ENCODE measurements at places on chromosomes 11 and 22.

- DNase-seq, result no peak
Measured at GRCh38 chr11:111836162-111836561, 35.2 kb downstream of the ALG9 start.

DNA sequence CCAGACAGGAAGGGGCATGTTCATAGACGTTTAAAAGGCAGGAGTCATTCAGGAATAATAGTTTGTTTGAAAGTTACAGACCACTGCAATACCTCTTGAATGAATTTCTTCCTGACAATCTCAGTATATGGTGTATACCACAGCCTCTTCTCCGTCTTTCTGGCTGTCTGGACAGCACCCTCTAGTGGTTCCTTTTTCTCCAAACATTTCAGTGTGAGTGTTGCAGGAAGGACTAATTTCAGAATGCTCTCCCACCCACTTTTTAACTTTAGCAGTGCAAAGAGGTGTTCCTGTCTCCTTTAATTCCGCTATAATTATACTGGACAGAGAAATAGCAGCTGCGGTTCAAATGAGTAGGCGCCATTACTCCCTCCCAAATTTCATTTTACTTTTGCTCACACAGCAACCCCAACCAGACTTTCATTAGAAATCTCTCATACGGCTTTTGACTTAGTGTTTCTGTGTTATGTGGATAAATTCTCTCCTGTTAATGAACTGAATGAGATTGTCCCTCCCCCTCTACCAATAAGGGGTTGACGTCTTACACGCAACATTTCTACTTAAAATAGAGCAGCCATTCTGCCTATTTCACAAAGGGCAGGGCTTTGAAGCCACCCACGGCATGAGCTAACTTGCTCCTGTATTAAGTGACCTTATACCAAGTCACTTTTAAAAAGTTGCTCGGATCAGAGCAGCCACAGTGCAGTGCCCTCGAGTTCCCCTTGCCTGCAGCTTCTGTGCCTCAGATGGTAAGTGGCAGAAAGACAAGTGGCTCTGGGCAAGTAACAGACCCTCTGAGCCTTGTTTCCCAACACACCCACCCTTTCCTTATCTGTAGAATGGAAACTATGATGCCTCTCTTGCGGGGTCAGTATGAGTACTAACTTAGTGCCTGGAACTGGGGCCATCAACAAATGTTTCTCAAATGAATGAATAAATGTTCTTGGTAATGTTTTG is 368.6 kb downstream of the OPCML start:
- DNase-seq, result no peak

DNA sequence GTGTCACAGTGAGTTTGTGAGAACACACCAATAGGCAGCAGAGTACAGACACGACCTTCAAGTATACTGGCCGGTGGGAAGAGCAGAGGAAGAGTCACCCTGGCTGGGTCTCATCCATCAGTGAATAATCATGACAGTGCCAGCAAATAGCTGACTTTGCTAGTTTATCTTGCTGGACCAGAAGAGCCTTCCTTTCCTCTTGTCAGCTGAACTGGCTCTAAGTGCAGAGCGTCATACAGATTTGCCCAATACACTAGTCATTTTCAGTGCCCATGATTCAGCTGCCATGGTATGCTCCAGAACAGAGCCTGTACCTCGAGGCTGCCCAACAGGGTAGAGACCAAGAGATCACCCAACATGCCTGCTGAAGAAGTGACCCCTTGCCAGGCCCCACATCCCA is 82.9 kb upstream of the TBCEL start:
- no peak for DNase-seq

- DNase-seq, result no peak
Measured at GRCh38 chr11:95239871-95240649, 9.1 kb upstream of the SESN3 start.

Measured in NCI-H1694 (cell line).